ENCODE measurements at places on chromosomes 2 and 18.

DNA sequence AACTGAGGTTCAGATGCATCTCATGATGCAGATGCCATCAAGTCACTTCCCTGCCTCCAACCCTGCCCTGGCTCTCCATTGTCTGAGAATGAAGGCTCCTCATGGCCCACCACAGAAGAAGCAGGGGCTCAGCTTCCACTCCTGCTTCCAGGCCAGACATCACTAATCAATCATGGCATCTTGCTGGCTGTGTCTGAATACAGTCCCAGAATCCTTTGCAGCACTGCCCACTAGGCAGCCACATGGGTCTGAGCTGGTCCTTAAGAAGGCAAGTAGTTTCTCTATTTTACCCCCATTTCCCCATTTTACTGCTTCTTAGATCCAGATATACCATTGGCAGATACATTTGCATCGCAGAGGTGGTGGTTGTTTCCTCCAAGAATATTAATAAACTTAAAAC, 7.3 kb downstream of the ASPRV1 start:
- no peak for DNase-seq

DNA sequence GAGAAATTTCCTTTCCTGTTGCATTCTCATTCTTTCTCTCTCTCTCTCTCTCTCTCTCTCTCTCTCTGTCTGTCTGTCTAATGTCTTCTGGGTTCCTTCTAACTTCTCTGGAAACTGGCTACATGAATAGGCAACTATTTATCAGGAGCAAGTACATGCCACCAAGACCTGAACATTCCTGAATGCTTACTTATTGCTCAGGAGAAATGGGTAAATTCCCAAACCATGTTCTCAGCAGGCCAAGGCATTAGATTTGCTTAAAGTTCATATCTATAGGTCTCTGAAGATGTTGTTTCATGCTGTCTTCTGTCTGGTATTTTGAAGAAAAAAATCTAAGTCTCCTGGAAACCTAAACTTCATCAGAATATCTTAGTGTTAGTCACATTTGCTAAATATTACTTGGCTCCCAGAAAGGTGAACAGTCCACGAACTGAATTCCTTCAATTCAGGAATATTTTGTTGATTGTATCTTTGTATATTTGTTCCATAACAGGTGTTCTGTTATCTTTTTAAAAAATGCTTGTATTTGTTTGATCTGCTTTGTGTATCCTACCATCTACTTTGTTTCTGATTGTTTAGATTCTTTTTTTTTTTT, 77.2 kb upstream of the FIGN start:
- no peak for DNase-seq

GRCh38 chr2:182298456-182298855, 128.4 kb downstream of the PDE1A start:
- no peak for DNase-seq

- DNase-seq: no peak
Measured at GRCh38 chr2:53448086-53448485, 319.5 kb upstream of the CHAC2 start.

DNA sequence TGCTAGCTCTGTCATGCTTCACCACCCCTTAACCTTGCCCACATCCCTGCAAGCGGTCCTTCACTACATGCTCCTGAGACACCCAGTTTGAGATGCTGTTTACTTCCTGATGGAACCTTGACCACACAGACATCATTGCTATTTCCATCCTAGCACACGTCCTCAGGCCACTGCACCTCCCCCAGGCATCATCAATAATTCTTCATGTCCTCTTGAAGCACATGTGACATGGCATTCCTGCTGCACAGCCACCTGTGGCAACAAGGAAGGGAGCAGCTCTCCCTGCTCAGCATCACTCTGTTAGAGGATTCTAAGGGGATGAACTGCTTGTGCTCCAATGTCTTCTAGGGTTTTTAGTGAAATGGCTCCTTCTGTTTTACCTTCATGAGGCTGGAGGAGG, 26.1 kb upstream of the ST3GAL5 start:
- no peak for DNase-seq

DNA sequence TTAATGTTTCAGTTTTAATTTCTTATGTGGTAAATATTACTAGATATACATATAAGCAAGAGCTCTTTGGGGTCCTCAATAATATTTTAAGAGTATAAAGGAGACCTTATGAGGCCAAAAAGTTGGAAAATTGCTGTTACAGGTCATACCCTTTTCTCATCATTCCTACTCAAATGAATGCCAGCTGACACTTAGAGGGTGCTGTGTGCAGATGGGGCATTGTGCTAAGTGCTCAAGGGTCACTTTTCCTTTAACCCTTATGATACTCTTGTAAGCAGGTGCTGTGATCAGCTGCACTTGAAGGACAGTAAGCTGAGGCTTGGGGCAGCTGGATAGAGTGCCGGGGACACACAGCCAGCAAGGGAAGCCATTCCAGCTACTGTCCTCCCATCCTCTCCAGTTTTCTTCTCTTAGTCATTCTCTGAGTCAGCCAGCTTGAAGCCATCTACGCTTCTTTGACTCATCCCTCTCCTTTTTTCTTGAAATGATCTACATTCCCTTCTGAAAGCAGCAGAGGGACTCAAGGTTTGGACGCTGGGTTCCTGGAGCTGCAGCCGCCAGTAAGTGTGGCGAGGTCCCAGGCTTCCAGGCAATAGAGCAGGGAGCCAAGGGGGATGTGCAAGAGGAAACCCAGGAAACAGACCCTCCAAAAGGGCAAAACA, 42.0 kb upstream of the CREB1 start:
- DNase-seq: no peak

DNA sequence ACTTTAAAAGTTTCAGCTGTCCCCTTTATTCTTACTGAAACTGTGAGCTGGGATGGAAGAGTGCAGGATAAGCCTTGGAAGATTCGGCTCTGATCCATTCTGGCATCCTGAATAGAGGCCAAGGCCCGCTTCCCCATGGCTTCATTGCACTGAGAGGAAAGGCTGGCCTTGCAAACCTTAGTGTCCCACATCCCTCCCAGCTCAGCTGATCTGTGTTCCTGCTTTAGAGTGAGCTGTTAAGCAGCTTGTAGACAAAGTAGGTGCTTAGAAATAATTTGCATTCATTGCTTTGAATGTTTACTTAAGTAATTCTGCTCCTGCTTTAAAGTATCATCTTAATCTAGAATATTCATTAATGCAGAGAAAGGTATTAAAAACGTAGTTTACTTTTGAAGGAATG, 169.6 kb upstream of the BOD1L2 start:
- no peak for DNase-seq

DNA sequence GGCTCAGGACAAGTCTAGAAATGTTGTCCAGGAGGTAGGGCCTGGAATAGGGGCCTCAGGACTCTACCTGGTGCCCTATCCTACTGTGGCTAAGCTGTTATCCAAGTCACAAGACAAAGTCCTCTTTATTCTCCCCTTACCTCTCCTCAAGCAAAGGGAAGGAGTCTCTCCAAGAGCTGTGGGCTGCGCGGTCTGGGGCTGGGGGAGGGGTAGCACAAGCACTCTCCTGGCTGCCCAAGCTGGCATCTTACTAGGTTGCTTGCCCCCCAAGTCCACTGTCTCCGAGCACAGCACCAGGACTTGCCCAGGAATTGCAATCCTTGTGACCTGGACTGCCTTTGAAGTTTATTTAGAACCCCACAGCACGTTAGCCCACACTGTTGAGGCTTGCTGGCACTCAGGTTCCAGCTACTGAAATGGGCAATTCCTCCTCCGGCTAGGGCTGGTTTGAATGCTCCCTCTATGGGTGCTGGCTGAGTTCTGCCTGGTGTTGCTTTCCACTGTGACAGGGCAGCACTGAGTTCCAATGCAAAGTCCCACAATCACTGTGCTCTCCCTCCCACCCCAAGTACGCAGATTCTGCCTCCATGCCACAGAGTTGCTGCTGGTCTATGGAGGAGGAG, 18.5 kb downstream of the DHRS9 start:
- no peak for DNase-seq

DNA sequence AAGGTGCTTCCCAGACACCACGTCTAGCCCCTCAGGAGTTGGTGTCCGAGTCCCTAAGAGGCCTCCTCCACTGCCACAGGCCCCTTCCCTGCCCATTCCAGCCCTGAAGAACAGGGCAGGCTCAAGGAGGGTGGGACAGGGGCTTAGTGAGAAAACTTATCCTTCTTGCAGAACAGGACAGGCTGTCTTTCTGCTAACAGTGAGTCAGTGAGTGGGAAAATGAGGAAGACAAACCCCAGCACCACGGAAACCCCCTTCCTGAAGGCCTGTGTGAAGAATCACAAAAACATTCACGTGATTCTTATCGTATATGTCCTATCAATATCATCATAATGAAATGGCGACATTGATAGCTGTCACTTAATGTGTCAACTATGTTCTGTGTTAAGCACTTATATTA, 9.8 kb downstream of the FZD7 start:
- no peak for DNase-seq

DNA sequence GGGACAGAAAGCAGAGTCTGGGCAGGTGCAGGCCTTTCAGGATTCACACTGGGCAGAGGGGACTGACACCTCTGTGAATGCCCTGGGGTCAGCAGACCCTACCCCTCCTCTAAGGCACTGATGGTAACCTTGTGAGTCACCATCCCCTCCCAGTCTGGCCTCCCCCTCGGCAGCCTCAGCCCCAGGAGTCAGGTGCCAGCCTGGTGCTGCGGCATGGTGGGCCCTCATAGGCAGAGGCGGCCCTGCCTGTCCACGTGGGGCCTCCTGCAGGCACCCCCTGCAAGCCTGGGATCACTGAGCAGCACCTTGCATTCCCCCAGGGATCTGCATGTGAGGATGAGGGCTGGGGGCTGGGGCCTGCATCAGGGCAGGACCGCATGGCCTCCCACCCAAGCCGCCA, 4.8 kb upstream of the GPR17 start:
- DNase-seq: no peak

DNA sequence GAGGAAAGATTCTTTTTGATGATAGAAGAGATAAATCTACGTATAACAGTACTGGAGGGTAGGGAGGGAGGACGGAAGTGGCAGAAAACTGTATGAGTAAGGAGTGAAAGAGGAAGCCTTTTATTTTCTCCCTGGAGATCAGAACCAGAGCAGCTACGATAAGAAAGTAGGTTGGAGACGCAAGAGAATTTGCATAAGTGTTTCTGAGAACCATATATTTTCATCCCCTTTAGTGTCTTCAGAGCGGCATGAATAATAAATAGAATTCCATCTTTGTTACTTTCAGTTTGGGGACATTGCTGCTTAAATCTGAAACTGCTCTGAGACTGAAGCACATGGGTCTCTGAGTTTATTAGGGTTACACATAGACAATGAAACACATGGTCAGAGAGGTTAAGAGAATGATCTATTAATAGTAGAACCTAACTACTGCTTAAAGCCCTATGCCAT, 230.2 kb upstream of the TNP1 start:
- no peak for DNase-seq

DNA sequence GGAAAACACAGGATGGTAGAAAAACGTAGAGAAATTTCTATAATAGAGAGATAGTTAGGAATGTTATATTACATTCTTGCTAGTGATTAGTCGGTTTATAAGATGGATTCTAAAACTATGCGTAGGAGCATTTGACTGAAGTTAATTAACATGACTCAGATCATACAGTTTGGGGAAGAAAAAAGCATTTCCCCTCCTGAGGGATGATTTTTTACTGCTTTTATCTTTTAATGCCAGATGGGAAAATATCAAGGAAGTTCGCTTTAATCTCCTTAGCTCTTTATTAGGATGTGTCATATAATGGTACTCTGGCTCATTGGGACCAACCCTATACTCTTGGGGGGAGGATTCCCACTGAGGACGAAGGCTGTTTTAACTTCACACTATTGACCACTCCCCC, 502.1 kb downstream of the TGIF1 start:
- no peak for DNase-seq
